ENCODE measurements at places on chromosomes 7 and 10.

DNA sequence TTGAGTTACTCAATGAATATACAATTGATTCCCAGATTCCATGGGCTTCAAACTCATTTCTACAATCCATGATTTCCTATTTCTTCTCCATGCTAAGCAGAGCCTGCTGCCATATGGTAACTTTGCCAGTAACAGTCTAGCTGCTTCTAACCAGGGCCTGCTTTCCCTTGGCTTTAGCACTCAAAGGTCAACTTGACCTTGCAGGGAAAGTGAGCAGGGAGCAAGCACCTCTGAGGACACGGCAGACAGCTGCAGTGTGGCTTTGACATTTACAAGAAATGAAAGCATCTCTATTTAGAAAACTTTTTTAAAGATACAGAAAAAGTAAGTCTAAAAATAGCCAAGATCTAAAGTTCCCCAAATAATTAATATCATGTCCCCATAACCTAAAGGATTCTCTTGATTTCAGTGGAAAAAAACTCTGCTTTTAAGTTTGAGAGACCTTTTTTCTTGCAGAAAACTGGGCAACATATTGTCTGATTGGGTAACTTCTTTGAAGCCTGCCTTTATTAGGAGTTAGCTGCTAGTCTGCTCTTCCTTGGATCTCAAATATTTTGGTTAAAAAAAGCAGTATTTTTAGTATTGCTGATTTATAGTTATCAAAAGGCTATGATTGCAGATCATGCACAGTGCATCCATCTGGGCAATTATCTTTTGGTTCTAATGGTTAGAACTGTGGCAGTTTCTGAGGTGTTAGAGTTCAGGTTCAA, 257.9 kb downstream of the AHR start:
- DNase-seq: no peak

- DNase-seq: no peak
These were observed 127.2 kb downstream of the DLG5 start for GRCh38 chr10:77799352-77799751.

GRCh38 chr7:105972276-105972675, 9.2 kb downstream of the CDHR3 start:
- DNase-seq: no peak

- peak; percentile 18 for DNase-seq
These were observed 74.6 kb upstream of the CPXM2 start for GRCh38 chr10:123965973-123966895.

- DNase-seq: no peak
These were observed 61.9 kb downstream of the TMEM209 start for GRCh38 chr7:130143334-130143732.
